Lung (tissue), 17 donors: ENCODE measurements at places on chromosomes 6 and 20. TPM values are rescaled to one million over a fixed set of nuclear protein-coding genes. Genes with fewer than 3 reads are reported as not detected.

- DNase-seq: peak; percentile 74
Observed at GRCh38 chr6:137873273-137873762, 6.3 kb downstream of the TNFAIP3 start.

- DNase-seq: peak; percentile 2
Observed at GRCh38 chr20:15789079-15789478, 784.2 kb downstream of the KIF16B start.

DNA sequence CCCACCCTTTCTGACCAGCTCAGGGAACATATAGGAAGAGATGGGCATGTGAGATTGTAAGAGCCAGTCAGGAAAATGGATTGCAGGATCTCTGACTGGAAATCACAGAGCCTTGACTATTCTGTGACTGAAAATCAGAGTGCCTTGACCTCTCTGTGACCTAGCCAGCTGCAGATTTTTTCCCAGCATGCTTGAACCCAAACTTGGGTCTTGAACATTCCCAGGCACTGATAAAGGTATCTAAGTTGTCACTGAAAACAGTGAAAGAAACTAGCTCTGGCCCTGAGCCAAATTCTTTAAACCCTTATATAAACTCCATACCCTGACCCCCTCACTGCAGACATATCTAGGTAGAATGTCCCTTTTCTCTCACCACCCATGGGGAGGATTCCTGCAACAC lies 2.3 kb upstream of the ZNF165 start:
- no peak for DNase-seq

- no peak for DNase-seq
Observed at GRCh38 chr6:54778731-54779130, 67.8 kb upstream of the FAM83B start.

- no peak for DNase-seq
Observed at GRCh38 chr6:38057994-38058393, 238.5 kb downstream of the ZFAND3 start.

DNA sequence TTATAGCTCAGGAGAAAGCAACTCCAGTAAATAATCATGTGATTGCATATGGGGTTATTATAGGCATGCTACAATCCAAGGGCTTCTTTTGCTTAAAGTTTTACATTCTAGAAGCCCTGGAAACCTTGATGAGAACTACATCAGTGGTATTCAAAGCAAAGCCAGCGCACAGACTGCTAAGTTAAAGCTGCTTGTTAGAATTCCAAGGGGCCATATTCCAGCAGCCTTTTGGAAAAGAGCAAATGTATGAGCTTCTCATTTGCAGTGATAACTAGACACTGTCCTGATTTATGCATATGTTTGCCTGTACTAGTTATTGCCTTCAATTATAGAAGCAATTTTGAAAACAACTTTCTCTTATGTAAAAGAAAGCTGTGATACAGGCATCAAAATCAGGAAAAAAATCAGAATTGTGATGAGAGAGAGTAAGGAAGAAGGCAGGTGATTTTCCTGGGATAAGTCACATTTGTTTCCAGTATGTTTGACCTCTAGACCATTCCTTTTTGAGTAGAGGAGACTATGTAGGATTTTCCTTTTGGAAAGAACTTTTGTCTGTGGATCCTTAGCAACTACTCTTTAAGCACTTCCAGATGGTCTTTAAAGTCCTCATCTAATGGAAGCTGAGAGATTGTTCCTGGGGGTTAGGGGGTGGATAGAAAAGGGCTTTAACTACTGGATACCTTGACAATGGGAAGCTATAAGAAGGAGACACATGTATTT lies 159.2 kb downstream of the PLCB4 start:
- no peak for DNase-seq

- DNase-seq: no peak
Observed at GRCh38 chr6:128275681-128276080, 244.7 kb downstream of the PTPRK start.

GRCh38 chr6:147132889-147133288 lies 71.3 kb upstream of the STXBP5 start:
- no peak for DNase-seq

DNA sequence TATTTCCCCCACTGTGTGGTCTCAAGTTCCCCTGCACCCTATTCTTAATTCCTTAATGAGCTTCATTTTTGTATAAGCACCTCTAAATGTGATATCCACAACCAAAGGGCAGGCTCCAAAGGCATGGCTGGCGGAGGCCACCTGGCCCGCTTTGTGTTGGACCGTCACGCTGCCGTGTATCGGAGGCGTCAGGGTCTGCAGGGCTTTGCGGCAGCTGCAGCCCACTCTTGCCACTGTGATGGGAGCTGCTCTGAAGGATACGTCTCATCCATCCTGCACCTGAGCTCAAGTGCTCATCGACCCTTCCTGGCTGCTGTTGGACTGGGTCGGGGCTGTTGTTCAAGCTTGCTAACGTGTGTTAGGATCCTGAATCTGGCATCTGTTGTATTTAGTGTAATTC lies 177.6 kb downstream of the ARID1B start:
- DNase-seq: no peak

GRCh38 chr20:38111366-38112232 lies 53.5 kb downstream of the TGM2 start:
- no peak for DNase-seq

DNA sequence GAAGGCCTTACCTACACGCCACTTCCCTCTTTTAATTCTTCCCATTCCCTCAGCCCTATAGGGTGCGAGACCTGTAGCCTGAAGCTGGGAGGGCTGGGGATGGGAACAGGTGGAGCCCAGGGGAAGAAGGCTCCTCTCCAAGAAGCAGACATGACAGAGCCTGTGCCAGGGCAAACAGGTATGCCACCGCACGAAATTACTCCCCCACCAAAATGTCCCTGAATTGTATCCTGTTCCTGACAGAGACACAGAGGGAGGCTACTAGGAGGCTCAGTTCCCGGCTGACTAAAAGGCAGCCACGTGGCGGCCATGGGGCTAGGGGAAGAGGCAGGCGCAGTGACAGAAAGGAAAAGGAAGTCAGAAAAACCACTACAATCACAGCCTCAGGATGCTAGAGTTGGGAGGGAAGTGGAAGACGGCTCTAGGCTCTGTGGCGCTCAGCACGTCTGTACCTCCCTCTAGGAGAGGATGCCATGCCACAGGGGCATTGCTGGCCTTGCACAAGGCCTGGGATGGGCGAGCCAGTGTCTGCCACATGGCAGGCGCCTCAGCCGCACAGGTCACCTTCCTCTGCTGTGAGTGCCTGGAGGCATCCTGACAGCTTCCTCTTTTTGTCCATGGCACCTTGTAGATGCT lies 27.7 kb downstream of the TFEB start:
- DNase-seq: no peak

DNA sequence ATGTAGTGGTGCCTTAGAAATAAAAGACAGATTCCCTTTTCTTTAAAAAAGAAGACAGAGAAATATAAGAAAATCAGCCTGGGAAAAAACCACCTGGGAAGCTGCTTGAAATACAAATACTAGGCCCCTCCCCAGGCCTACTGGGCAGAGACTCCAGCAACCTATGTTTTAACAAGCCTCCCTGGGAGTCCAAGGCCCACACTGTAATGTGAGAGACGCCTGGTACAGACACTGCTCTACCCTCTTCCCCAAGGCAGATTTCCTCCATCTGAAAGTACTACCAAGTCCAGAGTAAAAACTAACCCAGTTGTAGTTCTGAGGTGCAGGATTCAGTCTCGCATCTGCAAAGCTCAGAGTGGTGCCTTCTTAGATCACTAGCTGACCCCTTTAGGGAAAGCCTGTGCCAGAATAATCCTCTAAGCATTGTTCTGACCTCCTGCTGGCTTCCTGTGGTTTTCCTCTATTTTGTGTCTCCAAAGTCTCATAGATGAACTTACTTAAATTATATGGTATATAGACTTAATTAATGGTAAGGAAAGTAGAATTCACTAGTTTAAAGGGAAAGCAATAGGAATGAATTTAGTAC lies 270.2 kb upstream of the SLC35B3 start:
- no peak for DNase-seq

- DNase-seq: no peak
Observed at GRCh38 chr6:134400941-134401340, 83.0 kb upstream of the SGK1 start.

- no peak for DNase-seq
Observed at GRCh38 chr6:71047417-71047816, 90.6 kb upstream of the B3GAT2 start.

DNA sequence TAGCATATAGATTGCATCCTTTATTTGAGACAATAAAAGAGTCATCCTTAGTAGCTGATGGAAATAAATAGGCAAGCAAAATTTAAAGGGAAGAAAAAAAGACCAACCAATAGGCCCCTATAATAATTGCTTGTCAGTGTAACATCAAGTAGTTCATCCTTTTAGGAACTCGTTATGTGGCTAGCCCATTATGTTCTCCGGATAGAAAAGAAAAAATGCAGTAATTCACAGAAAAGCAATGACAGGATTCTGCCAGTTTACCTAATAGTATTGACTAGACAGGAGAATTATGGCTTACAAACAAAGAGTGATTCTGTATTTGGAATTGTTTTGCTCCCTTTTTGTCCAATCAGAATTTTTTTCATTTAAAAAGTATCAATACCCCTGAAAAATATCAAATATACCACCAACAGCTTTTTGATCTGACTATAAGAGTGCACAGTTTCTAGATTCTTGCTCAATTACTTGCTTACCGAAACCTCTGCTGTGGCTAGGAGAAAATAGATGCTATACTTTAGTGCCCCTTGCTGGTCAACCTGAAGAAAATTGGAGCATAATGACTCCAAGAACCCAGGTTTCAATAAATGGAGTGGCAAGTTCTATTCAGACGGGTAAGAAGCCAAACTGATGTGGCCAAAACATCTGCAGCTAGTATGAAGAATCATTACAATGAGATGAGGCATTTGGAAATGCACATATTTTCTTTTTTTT lies 91.5 kb upstream of the SASH1 start:
- peak; percentile 73 for DNase-seq

DNA sequence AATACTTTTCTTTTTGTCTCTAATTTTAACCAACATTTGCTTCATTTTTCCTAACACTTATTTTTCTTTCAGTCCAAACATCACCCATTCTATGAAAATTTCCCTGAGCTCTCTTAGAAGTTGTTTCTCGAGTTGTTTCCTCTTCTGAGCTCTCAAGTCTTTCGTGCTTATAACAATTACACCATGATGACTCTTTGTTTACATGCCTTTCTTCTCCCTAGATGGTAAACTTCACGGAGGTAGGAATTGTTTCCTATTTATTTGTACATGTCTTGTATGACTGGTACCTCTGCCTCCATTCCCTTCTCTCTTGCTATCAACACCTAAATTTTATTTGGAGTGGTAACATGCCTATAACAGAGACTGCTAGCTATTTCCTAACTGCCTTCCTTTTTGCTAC lies 6.4 kb downstream of the BLOC1S5 start:
- DNase-seq: no peak

DNA sequence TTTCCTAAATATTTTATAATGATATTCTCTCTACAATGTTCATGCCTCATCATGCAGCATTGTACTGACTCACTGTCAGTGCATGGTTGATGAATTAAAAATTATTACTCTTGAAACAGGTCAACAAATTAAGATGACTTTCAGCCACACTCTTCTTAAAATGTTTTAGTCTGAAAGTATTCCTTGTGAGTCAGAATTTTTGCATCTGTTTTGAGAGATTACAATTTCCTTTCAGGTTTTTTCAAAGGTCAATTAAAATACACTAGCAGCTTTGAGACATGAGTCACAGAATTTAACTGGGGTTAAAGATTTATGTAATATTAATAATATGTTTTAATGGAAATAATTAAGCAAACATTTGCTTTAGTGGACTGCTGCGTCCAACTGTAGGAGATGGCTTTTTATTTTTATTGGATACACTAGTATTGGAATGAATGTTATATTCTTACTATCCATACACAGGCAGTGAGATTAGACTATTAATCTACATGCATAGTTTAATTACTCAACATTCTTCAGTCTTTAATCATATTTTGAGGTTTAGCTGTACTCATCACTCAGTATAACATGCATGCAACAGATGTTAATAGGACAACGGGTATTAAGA lies 9.7 kb downstream of the COL12A1 start:
- no peak for DNase-seq

DNA sequence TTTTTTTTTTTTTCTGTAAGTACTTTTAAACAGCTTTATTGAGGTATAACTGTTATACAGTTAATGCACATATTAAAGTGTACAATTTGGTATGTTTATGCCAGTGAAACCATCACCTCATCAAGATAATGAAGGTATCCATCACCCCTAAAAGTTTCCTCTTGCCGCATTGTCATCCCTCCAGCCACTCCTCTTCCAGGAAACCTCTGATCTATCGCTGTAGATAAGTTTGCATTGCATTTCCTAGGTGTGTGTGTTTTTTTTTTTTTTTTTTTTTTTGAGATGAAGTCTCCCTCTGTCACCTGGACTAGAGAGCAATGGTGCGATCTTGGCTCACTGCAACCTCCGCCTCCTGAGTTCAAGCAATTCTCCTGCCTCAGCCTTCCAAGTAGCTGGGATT lies 3.1 kb downstream of the SLX4IP start:
- DNase-seq: no peak

DNA sequence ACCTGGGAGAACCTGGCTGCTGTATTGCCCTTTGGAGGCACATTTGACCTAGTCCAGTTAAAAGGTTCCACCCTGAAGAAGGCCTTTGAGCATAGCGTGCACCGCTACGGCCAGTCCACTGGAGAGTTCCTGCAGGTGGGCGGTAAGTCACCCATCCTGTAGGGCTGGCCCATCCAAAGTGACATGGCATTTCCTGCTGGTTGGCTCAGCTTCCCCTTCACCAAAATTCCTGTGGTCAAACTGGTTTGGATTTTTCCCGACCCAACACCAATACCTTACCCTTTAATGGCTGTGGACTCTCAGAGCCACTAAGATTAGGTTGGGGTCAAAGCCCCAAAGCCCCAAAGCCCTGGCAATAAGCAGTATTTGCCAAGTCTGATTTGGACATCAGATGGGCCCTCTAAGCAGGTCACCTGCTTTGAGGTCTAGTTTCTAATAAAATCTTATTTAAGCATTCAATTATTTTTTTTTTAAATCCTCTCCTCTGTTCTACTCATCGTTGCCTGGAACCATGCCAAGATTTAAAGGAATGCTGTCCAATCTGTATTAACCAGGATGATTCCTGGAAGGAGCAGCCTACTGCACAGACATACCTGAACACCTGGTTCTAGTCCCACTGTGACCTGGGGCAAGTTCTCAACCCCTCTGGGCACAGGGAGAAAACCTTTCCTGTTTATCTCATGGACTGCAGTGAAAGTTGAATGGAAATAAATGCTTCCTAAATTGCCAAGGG lies 40.8 kb downstream of the NT5E start:
- no peak for DNase-seq

GRCh38 chr20:53961527-53961926 lies 108.9 kb downstream of the BCAS1 start:
- no peak for DNase-seq

- DNase-seq: no peak
Observed at GRCh38 chr6:313087-313486, 20.8 kb downstream of the DUSP22 start.

PRSS16 gene
- polyA plus RNA-seq: 10.2 TPM

IL17A gene
- polyA plus RNA-seq: 0.14 TPM

CRIP3 gene
- polyA plus RNA-seq: 0.39 TPM

LIN28B gene
- not detected for polyA plus RNA-seq

GPR6 gene
- polyA plus RNA-seq: not detected

BTNL2 gene
- not detected for polyA plus RNA-seq

TRPC4AP gene
- 37.6 TPM for polyA plus RNA-seq

PARD6B gene
- 2.0 TPM for polyA plus RNA-seq

SLC17A2 gene
- not detected for polyA plus RNA-seq

HCK gene
- polyA plus RNA-seq: 18.5 TPM

SCAND1 gene
- 108 TPM for polyA plus RNA-seq

FOXQ1 gene
- polyA plus RNA-seq: 11.7 TPM

C20orf96 gene
- polyA plus RNA-seq: 6.6 TPM

TUBB1 gene
- polyA plus RNA-seq: 0.87 TPM

PRDM1 gene
- polyA plus RNA-seq: 8.1 TPM
